COLO829 (cell line): ENCODE measurements at places on chromosomes 4 and X.

- no peak for DNase-seq
These were observed 1.2 kb downstream of the POU3F4 start for GRCh38 chrX:83509254-83509801.

- no peak for DNase-seq
These were observed 86.2 kb upstream of the HS3ST1 start for GRCh38 chr4:11514779-11515419.

DNA sequence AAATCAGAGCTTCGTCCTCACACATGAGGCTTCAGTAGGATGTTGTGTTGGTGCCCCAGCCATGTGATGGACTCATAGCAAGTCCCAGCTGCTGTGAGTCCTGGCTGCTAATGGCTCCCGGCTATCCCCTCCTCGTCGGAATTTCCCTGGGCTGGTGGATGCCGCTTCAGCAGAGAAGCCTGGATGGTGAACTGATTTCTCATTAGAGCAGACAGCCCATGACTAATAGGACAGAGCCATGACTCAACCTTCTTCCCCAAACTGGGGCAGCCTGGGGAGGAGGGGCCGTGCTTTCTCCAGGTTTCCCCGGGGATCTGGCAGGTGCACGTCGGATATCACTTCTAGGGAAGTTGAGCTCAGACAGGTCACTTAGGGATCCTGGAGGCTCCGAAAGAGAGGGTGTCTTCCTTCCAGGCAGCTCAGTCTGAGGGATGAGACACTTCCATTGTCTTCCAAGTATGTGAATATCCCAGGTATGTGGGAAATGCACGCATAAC is 112.7 kb downstream of the ASMT start:
- no peak for DNase-seq

DNA sequence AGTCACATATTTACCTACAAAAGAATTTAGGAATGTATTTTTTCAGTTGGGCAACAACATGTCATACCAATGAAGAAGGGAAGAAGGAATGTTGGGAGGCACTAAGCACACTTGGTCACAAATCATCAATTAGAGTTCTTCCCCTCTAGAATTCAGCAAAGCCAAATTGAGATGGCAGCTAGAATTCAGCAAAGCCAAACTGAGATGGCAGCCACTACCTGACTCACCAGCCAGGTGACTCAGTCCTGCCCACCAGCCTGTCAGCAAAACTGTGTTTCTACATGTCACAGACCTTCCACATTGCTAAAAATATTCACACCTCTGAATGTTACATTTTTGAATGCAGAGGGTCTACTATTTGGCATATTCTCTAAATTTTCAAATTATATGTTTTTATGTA is 63.2 kb upstream of the NOCT start:
- DNase-seq = no peak

- DNase-seq = no peak
These were observed 78.1 kb downstream of the BMP15 start for GRCh38 chrX:50988649-50989048.

- DNase-seq = no peak
These were observed 93.0 kb upstream of the EGFL6 start for GRCh38 chrX:13476384-13476783.
